AG09309 (cell line): ENCODE measurements at places on chromosomes 7 and 10.

DNA sequence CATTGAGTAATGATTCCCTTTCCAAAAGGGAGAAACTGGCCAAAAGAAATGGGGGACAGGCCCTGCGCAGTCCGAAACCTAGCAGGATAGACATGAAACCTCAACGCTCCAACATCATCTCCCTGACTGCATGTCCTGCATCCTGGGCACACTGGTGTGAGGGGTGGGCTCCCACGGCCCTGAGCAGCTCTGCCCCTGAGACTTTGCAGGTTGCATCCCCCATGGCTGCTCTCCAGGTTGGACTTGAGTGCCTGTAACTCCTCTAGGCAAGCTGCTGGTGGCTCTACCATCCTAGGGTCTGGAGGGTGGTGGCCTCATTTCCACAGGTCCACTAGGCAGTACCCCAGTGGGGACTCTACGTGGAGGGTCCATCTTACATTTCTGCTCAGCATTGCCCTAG lies 16.3 kb upstream of the CRYGN start:
- no peak for DNase-seq

GRCh38 chr10:43233601-43234430 lies 33.0 kb downstream of the RASGEF1A start:
- DNase-seq = no peak

DNA sequence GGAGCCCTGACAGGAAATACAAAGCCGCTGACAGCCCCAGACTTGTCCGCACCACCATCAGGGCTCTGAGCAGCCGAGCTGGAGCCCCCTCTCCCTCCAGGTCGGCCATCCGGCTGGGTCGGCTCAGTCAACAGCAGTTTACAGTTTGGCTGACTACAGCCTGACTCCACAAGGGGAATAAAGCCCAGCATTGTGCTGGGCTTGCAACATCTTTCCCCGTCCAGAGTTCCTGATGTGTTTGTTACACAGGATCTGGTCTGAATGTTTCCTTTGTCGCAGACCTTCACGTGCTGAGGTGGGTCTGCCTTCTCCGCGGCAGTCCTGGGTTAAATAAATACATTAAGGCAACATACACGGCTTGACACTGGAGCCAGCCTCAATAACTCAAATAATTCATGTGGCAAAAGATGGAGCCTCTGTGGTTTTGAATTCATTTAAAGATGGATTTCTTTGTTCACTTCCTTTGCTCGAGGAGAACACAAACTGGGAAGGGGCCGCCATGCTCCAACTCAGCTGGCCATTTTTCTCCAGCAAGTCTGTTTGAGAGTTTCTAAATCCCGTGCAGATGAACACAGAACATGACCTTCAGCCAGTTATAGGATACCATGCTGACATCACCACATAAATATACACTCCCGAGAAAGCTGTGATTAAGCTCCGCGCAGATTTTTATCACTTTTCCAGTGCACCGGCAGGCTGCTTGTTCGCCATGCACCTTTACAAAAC lies 192.1 kb downstream of the WDR11 start:
- DNase-seq = no peak

DNA sequence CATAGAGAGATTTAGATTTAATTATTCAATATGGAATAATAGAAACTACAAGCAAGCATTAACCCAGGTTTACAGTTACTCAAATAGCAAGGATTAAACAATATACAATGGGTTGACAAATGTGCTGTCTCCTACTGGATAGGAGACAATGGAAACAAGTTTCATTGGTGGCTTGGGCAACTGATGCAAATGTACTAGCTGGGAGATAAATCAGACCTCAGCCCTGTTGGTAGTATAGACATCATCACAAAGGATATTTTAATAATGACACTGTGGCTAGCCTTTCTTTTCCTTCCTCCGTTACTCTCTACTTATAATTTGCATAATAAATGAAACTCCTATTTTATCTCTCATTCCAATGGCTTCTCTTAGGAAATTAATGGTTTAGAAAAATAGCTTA lies 96.5 kb upstream of the DKK1 start:
- no peak for DNase-seq

GRCh38 chr7:108146070-108146842 lies 16.1 kb upstream of the LAMB4 start:
- peak; percentile 47 for DNase-seq

DNA sequence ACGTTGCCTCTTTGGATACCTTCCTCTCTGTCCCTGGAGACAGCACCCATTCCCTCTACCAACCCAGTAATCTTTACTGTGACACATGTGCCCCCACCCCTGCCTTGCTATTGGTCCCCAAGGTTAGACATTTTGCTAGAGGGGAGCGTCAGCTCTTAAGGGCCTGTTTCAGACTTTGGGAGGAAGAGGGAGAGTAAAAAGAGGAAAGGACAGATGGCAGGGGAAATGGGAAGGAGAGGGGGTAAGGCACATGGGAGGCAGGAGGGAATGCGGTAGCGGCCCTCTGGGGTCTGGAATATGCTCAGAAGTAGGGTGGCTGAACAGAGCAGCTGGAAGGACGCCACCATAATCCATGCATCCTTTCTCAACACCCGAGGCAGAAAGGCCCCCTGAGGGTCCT lies 12.2 kb downstream of the BLNK start:
- DNase-seq = no peak

DNA sequence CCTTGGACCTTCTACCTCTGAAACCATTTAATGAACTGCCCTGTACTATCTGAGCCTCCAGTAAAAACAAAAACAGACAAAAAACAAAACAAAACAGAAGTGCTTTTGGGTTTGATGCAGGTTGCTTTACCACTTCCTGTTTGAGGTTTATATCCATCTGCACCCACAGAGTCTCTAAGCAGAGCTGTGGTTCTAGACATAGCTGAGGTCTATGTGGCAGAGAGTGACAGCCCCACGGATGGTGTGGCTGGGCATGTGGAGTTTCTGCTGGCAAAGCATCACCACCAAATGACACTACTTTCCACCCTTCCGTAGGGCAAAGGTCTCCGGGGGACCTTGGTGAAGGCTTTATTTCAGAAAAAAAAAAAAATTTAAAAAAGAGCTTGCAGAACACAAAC lies 754.2 kb downstream of the GRID1 start:
- DNase-seq = no peak

GRCh38 chr10:98063740-98064027 lies 33.3 kb upstream of the CRTAC1 start:
- DNase-seq = no peak
